ENCODE measurements at places on chromosomes 7 and 10.

DNA sequence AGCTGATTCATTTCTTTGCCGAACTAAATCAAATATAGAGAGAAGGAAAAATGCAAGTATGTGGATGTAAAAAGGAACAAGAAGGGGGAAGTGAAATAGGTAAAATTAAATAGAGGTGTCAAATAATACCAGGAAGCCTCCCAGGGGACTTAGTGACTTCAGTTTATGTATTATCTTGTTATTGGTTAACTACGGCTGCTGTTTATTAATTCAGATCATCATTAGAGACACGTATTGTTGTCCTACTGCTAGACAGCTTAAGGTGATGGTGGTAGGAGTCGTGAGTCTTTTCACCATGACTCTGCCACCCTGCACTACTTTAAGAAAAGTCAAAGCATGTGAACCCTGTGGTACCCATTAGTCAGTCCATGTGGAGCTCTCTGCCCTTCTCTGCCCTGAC lies 289.1 kb downstream of the PRKG1 start:
- DNase-seq: no peak

- no peak for DNase-seq
Measured at GRCh38 chr10:59819683-59820082, 66.4 kb upstream of the MRLN start.

- DNase-seq: no peak
Measured at GRCh38 chr10:22851865-22852239, 76.0 kb upstream of the ARMC3 start.

DNA sequence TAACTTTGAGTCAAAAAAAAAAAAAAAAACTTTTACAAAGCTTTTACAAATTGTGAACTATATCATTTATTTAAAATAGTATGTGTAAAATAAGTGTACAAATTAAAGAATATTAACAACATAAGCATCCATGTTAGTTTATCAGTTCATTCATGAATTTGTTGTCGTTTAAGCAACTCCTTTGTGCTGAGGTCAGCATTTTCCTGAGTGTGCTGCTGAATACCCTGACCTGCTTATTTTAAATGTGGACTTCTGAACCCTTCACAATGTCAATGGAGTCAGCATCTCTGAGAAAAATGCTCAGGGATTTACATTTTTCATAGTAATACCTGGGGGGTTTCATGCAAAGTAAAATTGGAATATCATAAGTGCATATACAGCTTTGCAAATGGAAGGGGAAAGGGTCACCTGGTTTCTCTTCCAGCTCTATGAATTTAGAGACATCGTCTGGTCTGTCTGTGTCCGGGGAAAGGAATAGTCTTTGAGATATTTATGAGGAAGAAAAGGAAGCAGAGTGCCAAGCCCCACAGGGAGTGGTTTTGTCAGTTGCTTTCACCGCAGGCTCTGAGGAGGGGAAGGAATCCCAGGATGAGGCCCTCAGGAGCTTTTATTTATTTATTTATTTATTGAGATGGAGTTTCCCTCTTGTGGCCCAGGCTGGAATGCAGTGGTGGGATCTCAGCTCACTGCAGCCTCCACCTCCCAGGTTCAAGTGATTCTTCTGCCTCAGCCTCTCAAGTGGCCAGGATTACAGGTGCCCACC lies 125.5 kb upstream of the SVIL start:
- no peak for DNase-seq

DNA sequence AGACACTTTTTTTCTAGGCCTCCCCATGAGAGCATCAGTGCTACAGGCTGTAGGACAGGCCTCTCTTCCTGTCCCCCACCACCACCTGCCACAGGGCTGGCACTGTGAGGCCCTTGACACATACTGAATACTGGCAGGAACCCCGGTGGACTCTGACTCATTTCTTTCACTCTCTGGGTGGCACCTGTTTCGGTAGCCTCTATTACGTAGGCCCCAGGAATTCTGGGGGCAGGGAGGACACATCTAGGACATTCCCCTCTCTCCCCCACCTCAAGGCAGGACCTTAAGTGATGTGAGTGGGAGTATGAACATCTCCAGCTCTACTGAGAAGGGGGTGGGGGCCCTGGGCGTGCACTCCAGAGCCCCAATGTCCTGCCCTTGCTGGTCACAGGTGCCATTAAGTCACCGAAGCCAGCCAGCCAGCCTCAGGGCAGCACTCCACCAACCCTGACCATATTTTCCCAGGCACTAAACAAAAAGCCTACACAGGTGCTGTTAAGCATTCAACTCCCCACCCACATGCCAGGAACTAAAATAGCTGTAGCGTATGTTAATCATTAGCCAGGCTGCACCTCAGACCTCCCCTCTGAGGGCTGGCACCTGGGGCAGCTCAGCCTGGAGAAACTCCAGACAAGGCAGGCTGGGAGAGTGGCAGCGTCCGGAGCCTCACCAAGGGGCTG lies 8.9 kb downstream of the ANXA11 start:
- no peak for DNase-seq

DNA sequence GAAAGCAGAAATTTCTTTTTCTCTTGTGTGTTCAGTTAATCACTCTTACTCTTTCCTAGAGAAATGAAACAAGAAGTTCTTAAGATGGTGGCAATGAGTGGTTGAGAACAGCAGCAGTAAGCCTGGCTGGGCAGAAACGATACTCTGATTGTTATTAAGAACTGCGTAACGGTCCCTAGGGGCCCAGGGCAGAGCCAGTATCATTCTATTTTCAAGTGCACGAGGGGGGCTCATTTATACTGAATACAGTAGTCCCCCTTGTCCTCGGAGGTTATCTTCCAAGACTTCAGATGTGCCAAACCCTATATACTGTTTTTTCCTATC lies 64.9 kb downstream of the EEPD1 start:
- DNase-seq: no peak

GRCh38 chr10:133336577-133337369 lies at the start of gene CALY:
Gene CALY (minus strand): TSS chr10:133336896. CDS start chr10:133328989, 7,907 bp downstream.
- DNase-seq: no peak

DNA sequence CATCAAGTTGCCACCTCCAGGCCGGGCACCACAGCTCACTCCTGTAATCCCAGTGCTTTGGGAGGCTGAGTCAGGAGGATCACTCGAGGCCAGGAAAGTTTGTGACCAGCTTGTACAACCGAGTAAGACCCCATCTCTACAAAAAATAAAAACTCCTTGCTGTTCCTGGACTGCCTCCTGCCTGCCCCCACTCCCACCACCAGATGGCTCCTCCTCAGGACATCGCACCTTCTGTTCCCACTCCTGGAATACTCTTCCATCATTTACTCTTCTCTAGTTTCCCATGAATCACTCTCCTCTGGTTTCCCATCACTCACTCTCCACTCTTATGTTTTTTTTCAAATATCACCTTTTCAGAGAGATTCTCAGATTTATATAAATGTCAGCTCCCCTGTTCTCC lies 540.7 kb downstream of the CALN1 start:
- DNase-seq: no peak

- no peak for DNase-seq
Measured at GRCh38 chr10:5710859-5711258, 26.2 kb downstream of the TASOR2 start.

- DNase-seq: no peak
Measured at GRCh38 chr10:97372233-97372875, 28.8 kb downstream of the RRP12 start.

DNA sequence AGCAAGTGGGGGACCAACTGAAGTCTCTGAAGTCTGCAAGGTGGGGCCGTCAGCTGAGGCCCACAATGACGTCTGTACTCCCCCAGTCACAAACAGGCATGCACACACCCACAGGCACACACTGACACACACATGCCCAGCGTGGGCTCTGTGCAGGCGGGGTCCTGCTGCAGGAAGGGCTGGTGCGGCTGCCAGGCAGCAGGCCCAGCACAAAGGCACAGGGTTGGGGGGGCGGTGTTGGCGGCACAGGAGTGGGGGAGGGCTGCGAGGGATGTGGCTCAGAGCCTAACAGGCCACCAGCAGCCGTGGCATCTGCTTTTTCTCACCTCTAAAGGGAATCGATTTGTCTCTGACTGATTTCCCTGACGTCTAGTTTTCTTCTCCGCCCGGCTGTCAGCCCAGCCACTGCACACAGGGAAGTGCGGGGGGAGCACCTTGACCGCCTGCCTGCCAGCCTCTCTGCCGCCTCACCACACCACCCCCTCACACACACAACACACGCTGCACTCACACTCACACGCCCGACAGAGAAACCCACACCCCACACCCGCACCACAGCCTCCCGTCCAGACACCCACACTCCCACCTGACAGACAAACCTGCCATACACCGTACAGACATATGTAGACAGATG lies 43.5 kb upstream of the ZMIZ1 start:
- DNase-seq: no peak

- DNase-seq: no peak
Measured at GRCh38 chr7:24700521-24701260, 56.6 kb downstream of the GSDME start.

DNA sequence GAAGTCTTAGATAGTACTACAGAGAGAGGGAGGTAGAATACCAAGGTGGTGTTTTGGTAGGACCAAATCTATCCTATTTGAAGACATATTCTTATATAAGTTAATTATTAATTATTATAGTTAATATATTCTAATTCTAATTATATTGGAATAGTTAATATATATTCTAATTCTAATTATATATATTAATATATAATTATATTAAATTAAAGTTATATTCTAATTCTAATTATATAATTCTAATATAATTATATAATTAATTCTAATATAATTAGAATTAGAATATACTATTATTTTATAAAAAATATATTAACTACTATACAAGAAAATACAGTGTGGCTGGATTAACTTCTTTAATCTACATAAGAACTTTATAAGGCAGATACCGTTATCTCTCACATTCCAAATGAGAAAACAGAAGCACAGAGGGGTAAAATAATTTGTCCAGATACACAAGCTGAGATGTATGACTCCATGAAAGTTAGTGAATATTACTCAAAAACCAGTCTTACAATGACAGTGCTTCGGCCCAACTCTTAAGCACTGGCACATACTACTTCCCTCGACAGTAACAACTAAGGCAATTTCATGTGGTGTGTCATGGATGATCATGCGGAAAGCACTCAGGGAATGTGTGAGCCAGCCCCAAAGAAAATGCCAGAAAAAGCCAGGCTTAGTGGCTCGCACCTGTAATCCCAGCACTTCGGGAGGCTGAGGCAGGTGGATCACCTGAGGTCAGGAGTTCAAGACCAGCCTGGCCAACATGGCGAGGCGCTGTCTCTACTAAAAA lies 42.6 kb downstream of the TYW1B start:
- DNase-seq: no peak

DNA sequence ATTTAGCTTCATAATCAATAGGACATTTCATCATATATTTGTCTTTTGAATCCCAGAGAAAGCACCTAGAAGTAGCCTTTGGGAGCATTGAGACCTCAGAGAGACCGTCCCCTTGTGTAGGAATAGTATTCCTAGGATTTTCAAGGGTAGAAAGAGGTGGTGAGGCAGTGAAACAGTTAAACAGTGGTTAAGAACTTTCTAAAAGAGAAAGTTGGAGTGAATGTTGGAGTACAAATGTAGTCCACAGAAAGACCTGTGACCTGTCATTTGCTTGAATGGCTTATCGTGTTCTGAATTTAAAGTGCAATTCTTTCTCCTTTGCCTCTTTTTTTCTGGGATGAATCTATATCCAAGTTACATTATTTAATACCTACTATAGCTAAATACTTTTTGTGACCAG lies 30.0 kb downstream of the GBF1 start:
- DNase-seq: no peak

- DNase-seq: no peak
Measured at GRCh38 chr10:29039091-29039490, 249.8 kb upstream of the LYZL1 start.

DNA sequence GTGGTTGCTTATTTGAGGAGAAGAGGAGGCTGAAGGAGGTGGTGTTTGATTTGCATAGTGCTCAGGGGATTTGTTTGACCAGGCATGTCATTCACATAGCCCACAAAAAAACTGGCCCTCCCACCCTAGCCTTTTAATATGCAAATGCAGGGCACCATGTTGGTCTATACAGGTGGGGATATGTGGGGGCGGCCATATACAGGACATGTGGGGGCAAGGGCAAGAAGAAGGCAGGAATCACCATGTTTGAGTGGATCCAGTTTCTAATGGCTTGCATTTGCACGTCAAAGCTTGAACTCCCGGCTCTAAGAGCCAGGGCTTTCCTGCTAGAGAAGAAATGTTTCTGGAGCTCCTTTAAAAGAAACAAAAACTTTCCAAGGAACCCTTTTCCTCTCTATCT lies 541.0 kb downstream of the ZWINT start:
- DNase-seq: no peak

DNA sequence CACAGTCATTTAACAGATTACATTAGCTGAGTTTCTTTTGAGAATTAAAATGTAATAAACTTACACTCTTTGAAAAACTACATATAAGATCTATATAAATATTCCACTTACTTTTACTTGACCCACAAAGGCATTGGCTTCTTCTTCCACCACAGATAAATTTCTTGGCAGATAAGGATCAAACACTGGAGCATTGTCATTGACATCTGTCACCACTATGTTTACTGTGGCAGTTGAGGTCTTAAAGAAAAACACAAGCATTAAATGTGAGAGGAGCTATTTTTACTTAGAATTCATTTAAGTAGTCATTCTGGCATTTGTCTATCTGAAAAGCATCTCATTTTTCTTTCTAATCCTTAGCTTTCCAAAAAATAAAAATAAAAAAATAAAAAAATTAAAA lies 734.4 kb downstream of the PCDH15 start:
- DNase-seq: no peak

GRCh38 chr10:70093335-70093944 lies 39.2 kb downstream of the AIFM2 start:
- DNase-seq: no peak

GRCh38 chr10:106474876-106475275 lies 689.6 kb downstream of the SORCS1 start:
- no peak for DNase-seq

- no peak for DNase-seq
Measured at GRCh38 chr10:119919826-119920225, 27.3 kb downstream of the SEC23IP start.

DNA sequence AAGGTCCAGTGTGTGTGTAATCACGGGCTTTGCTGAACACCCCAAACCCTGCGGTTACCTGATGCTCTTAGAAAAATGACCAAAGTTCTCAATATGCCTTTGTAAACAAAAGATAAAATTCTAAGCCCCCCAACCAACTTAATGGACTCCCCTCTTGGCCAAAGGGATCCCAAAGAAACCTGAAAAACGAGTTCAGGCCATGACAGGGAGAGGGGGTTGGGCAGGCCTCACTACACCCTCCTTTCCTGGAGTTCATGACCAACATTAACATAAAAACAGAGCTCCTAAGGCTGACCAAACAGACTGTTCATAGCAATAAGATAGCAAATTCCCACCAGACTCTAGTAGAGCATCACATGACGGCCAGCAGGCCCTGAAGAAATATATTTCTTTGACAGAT lies 3.0 kb upstream of the VIPR2 start:
- DNase-seq: no peak

Data from NCI-H2081 (cell line).